ENCODE measurements at places on chromosomes 7 and 10. TPM values are rescaled to one million over a fixed set of nuclear protein-coding genes. Genes with fewer than 3 reads are reported as not detected.

DNA sequence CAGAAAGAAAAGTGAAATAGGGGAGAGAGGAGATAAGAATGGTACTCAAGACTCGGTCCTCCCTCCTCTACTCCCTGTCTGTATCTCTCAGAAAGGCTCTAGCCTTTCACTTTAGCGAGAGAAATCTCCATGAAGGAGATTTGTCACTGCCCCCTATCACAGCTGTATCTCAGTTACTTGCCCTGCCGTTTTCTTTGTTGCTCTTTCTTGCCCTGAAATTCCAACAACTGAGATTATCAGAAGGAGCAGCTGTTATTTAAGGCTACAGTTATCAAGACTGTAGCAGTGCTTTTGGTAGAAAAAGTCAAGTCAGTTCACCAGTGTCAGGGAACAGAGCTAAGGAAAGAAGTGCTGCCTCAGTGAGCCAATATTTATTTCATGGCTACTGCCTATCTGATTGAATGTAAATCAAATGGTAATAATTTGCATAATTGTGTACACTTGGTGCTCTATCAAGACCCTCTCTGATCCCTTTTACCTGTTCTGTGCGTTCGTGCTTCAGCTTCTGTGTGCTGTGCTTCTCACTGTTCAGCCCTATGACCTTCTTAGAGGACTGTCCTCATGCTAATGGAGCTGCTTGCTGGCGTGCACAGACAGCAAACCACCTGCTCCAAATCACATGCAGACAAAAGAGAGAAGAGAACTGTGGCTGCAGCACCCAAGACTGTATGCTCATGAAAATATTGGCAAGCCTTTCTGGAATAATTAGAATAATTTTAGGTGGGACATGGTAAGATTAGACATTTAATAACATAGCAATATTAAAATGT, 180.2 kb upstream of the FAM3C start:
- no peak overlapping the region for H3K4me3 ChIP-seq
- H3K27ac ChIP-seq = no peak overlapping the region
- no peaks in the 10 kb centered on the region for H3K4me1 ChIP-seq
- no peaks in the 10 kb centered on the region for H3K36me3 ChIP-seq

DNA sequence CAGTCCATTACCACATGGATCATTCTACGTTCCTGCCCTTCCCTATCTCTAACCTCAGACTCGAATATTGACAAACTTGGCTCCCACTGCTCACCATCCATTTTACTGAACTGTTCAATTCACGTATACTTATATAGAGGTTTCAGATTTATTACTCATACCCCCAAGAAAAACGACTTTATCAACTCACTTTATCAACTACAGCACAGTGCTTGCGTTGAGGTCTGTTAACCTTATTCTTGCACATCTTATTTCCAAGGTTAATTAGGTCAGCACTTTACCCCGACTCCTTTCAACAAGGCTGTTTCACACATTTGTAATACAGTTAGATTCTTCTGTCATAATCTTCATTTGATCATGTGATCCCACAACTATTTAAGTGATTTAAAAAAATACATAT, 162.3 kb upstream of the AHR start:
- H3K4me3 ChIP-seq = peak overlapping the region; percentile 70
- peaks cover 45% of the 10 kb centered on the region for H3K36me3 ChIP-seq
- peaks cover 81% of the 10 kb centered on the region for H3K4me1 ChIP-seq

- no peaks in the 10 kb centered on the region for H3K27me3 ChIP-seq
- no peaks in the 10 kb centered on the region for H3K4me1 ChIP-seq
- no peaks in the 10 kb centered on the region for H3K36me3 ChIP-seq
- no peak overlapping the region for H3K27ac ChIP-seq
- H3K4me3 ChIP-seq = no peak overlapping the region
- peak; percentile 8 for DNase-seq
Observed at GRCh38 chr7:115511330-115511729, 519.2 kb downstream of the TFEC start.

GRCh38 chr7:135197343-135197742, 14.0 kb downstream of the WDR91 start:
- H3K4me3 ChIP-seq = no peak overlapping the region
- DNase-seq = no peak
- H3K36me3 ChIP-seq = peaks cover 23% of the 10 kb centered on the region
- no peaks in the 10 kb centered on the region for H3K27me3 ChIP-seq

DNA sequence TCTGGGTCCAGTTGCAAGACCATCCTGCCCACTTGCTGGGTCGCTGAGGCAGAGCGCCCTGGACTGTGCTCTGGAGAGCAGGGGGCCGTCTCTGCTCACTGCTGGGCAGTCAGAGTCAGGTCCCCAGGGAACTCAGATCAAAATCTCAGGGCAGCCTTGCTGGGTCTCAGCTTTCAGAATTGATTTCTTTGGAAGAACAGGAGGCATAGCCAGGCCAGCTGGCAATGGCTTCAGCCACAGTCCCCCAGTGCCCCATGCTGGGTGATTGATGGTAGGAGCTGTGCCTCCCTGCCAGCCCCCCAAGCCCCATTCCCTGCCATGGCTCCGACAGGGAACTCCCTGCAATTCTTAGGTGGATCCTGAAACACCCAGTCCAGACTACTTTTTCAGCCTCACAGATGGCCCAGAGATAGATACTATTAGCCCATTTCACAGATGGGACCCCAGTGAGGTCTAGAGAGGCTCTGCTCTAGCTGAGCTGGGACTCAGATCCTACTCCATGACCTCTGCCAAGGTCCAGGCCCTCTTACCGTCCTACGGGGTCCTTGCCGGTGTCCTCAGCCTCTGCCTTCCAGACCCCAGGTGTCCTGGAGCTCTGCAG, 467 bp downstream of the MMRN2 start:
- peaks cover 6% of the 10 kb centered on the region for H3K36me3 ChIP-seq
- H3K4me1 ChIP-seq = peaks cover 9% of the 10 kb centered on the region
- no peak for DNase-seq
- no peak overlapping the region for H3K4me3 ChIP-seq
- H3K27ac ChIP-seq = no peak overlapping the region
- no peaks in the 10 kb centered on the region for H3K27me3 ChIP-seq

GRCh38 chr7:92944633-92945032, 108.3 kb upstream of the CDK6 start:
- H3K36me3 ChIP-seq = peaks cover 5% of the 10 kb centered on the region
- no peaks in the 10 kb centered on the region for H3K4me1 ChIP-seq
- H3K27ac ChIP-seq = no peak overlapping the region
- no peak for DNase-seq
- H3K4me3 ChIP-seq = no peak overlapping the region

DNA sequence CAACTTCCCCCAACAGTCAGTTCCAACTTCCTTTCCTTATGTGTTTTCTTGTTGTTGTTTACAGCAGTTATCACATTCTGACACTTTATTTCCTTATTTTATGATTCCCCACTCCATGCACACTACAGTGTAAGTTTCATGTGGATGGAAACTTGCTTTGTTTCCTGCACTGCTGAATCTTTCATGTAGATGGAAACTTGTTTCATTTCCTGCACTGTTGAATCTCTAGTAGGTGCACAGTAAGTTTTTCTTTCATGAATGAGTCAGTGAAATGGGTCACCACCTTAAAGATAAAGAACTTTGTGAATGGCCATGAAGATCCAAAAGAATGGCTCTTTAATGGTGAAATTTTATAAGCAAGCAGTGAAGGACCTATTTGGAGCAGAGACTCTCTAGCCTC, 61.4 kb downstream of the SHOC2 start:
- H3K4me1 ChIP-seq = peaks cover 8% of the 10 kb centered on the region
- H3K27ac ChIP-seq = no peak overlapping the region
- H3K27me3 ChIP-seq = no peaks in the 10 kb centered on the region
- DNase-seq = no peak

DNA sequence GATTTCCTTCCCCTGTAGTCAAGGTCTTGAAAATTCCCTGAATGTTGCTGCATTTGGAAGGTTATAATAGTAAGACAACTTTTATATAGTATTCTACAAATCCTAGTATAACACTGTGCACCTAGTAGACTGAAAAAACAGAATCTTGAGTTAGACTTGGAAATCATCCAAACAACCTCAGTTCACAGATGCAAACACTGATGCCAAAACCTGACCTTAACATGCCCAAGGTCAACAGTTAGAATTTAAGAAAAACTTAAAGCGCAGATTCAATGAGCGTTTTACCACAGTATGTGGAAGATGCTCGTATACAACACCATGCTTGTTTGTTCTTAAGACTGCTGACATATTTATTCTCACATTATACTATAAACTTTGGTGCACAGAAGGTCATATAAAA, 3.0 kb downstream of the PIP4K2A start:
- peaks cover 25% of the 10 kb centered on the region for H3K36me3 ChIP-seq
- no peak for DNase-seq
- H3K27me3 ChIP-seq = no peaks in the 10 kb centered on the region
- peaks cover 10% of the 10 kb centered on the region for H3K4me1 ChIP-seq

The ACTA2 gene
- 1.1 TPM for total RNA-seq

- no peaks in the 10 kb centered on the region for H3K36me3 ChIP-seq
- no peak for DNase-seq
- no peak overlapping the region for H3K27ac ChIP-seq
Observed at GRCh38 chr7:16874066-16874465, 7.7 kb downstream of the AGR3 start.

GRCh38 chr7:2093843-2094220, 138.9 kb downstream of the MAD1L1 start:
- no peak overlapping the region for H3K4me3 ChIP-seq
- DNase-seq = no peak
- no peaks in the 10 kb centered on the region for H3K4me1 ChIP-seq
- no peak overlapping the region for H3K27ac ChIP-seq
- H3K27me3 ChIP-seq = no peaks in the 10 kb centered on the region

The LIPF gene
- not detected for total RNA-seq

GRCh38 chr7:125504848-125505247, 575.2 kb upstream of the POT1 start:
- H3K36me3 ChIP-seq = no peaks in the 10 kb centered on the region
- H3K4me3 ChIP-seq = no peak overlapping the region
- no peak for DNase-seq
- H3K27ac ChIP-seq = no peak overlapping the region
- H3K27me3 ChIP-seq = no peaks in the 10 kb centered on the region

DNA sequence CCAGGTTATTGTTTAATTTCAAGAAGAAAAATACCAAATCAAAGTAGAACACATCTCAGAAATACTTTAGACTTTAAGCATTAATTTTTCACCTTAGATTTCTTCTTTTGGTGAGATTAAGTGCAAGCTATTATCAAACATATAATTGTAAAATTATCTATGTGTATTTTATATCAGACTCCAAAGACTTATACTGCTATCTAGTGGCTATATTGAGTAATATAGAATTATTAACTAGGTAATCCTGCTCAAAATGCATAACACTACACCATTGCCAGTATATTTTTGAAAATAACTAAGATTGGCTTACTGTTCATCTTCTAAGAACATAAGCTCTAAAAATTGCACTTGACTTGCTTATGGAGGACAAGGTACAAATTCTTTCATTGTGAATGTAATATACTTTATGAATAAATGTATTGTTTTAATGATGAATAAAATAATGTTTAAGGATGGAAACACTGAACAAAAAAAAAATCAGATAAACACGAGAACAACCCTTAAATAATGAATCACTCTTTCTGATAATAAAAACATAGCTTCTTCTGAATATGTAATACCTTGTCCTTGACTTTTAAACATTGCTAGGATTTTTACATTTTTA, 86.7 kb upstream of the GNAI1 start:
- H3K4me1 ChIP-seq = no peaks in the 10 kb centered on the region
- H3K27me3 ChIP-seq = no peaks in the 10 kb centered on the region
- no peak for DNase-seq
- no peak overlapping the region for H3K4me3 ChIP-seq
- no peaks in the 10 kb centered on the region for H3K36me3 ChIP-seq

The C10orf67 gene
- 0.45 TPM for total RNA-seq

- H3K4me3 ChIP-seq = no peak overlapping the region
- no peaks in the 10 kb centered on the region for H3K36me3 ChIP-seq
- peaks cover 9% of the 10 kb centered on the region for H3K4me1 ChIP-seq
- no peaks in the 10 kb centered on the region for H3K27me3 ChIP-seq
- no peak overlapping the region for H3K27ac ChIP-seq
- no peak for DNase-seq
Observed at GRCh38 chr7:126442908-126443307, 809.8 kb downstream of the GRM8 start.

The PSMC2 gene
- 105 TPM for total RNA-seq

- no peaks in the 10 kb centered on the region for H3K4me1 ChIP-seq
- H3K36me3 ChIP-seq = no peaks in the 10 kb centered on the region
- peaks cover 100% of the 10 kb centered on the region for H3K27me3 ChIP-seq
- no peak for DNase-seq
Observed at GRCh38 chr10:1169981-1170866, 114.0 kb downstream of the WDR37 start.

The KLF6 gene
- 140 TPM for total RNA-seq

DNA sequence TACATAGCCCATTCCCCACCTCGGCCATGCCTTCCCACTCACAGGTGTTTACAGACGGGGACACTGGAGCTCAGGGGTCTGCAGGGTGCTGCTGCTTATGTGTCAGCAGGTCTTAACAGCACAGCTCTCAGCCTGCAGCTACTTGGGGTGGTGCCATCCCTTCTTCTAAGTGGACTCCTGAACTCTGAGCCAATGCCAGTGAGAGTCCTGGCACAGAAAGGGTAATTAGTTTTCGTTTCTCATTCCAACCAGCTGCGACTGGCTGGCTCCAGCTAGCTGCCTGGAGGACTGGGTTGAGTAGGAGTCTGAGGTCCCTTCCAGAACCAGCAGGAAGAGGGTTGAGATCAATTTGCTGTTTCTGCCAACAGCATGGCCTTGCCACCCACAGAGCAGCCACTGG, 88.3 kb upstream of the AGK start:
- H3K36me3 ChIP-seq = no peaks in the 10 kb centered on the region
- H3K4me1 ChIP-seq = no peaks in the 10 kb centered on the region
- H3K27ac ChIP-seq = no peak overlapping the region
- no peak for DNase-seq

GRCh38 chr7:10634239-10634638, 339.4 kb upstream of the PHF14 start:
- H3K4me3 ChIP-seq = no peak overlapping the region
- no peak overlapping the region for H3K27ac ChIP-seq
- no peak for DNase-seq
- no peaks in the 10 kb centered on the region for H3K36me3 ChIP-seq
- no peaks in the 10 kb centered on the region for H3K27me3 ChIP-seq
- H3K4me1 ChIP-seq = no peaks in the 10 kb centered on the region

- H3K27me3 ChIP-seq = peaks cover 30% of the 10 kb centered on the region
- H3K4me1 ChIP-seq = no peaks in the 10 kb centered on the region
- no peak overlapping the region for H3K27ac ChIP-seq
- no peaks in the 10 kb centered on the region for H3K36me3 ChIP-seq
- DNase-seq = no peak
- H3K4me3 ChIP-seq = no peak overlapping the region
Observed at GRCh38 chr10:29377333-29377961, 88.6 kb downstream of the LYZL1 start.

The HOXA7 gene
- total RNA-seq = not detected

DNA sequence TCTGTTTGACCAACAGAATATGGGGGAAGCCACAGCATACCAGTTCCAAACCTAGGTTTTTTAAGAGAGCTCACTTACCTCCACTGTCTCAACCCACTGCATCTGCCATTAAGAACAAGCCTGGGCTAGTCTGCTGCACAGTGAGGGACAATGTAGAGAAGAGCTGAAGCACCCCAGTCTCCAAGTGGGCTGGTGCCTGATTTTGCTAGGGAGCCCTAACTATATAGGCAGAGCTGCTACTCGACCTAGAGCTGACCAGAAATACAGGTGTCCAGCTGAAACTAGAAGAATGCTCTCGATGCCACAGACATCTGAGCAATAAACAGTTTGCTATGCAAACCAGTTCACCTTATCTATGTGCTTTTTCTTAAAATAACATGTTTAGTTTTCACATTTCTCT, 106.9 kb upstream of the BET1 start:
- H3K27ac ChIP-seq = no peak overlapping the region
- H3K4me3 ChIP-seq = no peak overlapping the region
- no peaks in the 10 kb centered on the region for H3K4me1 ChIP-seq
- H3K27me3 ChIP-seq = no peaks in the 10 kb centered on the region

All from Calu3 (cell line).